ENCODE measurements at places on chromosomes 7 and 10.
A peak's percentile ranks its signal among the peaks of the same experiment; 100 is the strongest.

- DNase-seq, result no peak
Observed at GRCh38 chr10:77315496-77316129, 322.0 kb downstream of the KCNMA1 start.

DNA sequence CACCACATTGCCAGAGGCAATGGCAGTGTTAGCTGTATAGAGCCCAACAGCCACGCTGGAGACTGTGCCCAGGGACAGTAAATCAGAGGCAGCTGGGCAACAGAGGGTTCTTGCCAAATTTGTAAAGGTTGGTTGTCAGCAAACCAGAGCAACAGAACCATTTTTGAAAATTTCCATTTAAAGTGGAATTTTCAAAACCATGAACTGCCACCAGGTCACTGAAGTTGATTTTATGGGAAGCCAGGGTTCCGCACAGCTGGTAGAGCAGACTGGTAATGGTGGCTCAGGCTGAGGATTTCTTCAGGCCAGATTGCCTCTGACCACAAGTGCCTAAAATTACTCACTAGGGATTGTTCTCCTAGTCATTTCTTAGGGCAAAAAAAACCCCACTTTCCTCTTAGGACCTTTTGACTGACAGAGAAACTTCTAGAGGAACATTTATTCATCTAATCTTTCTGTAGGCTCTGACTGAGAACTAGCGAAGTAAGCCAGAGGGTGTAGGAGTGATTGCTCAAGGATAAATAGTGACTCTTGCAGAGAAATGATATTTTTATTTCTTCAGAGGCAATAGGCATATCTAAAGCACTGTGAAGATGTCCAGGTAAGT lies 342.4 kb downstream of the BBS9 start:
- no peak for DNase-seq

DNA sequence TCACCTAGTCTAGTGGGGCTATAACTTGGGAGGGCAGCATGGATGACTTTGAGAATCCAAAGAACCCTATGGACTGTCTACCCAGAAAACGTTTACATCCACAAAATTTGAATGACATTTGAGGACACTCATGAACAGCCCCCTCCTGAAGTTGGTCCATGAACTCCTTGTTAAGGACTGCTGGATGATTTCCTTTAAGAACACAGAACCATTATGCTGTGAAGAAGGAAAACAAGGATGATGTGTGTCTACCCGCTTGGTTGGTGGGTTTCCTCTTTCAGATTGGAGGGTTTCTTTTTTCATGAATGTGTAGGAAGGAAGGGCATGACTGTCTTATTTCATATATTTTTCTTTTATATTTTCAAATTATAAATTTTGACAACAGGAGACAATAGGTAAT lies 58.3 kb downstream of the ARID5B start:
- no peak for DNase-seq

GRCh38 chr7:4797858-4798705 lies 22.7 kb downstream of the AP5Z1 start:
- peak; percentile 20 for DNase-seq
